AG04450 (cell line): ENCODE measurements at places on chromosomes 6 and 20. TPM values are rescaled to one million over a fixed set of nuclear protein-coding genes. Genes with fewer than 3 reads are reported as not detected.

Gene RFX6
- polyA plus RNA-seq, result not detected in 2 replicates

Gene SPATA25
- 0.43 and 0.50 TPM in 2 replicates for polyA plus RNA-seq

Gene BPIFA1
- not detected in 2 replicates for polyA plus RNA-seq

Gene OXT
- not detected in 2 replicates for polyA plus RNA-seq

Gene SYCP2
- polyA plus RNA-seq, result 0.24 and 0.25 TPM in 2 replicates

Gene COL20A1
- polyA plus RNA-seq, result not detected in 2 replicates

Gene LRFN2
- not detected in 2 replicates for polyA plus RNA-seq

Gene NRN1
- polyA plus RNA-seq, result not detected in 2 replicates

Gene TFAP2D
- polyA plus RNA-seq, result not detected in 2 replicates

Gene SOX18
- polyA plus RNA-seq, result not detected in 2 replicates

Gene ENPP4
- polyA plus RNA-seq, result 0.04 TPM in 1 of 2 replicates, not detected in the other

Gene NANP
- 5.9 and 6.7 TPM in 2 replicates for polyA plus RNA-seq

Gene BEND6
- polyA plus RNA-seq, result 9.2 and 15.4 TPM in 2 replicates

Gene C20orf96
- 12.9 and 13.7 TPM in 2 replicates for polyA plus RNA-seq

Gene SLC26A8
- not detected in 2 replicates for polyA plus RNA-seq

Gene FAM209B
- polyA plus RNA-seq, result 0.35 TPM in 1 of 2 replicates, not detected in the other

Gene LY6G6C
- not detected in 2 replicates for polyA plus RNA-seq

Gene PPDPF
- polyA plus RNA-seq, result 13.5 and 21.7 TPM in 2 replicates

Gene LINC00237
- not detected in 2 replicates for polyA plus RNA-seq

Gene PTK7
- polyA plus RNA-seq, result 146 and 179 TPM in 2 replicates

Gene GINS1
- polyA plus RNA-seq, result 2.8 and 3.7 TPM in 2 replicates

Gene COL12A1
- 1,042 and 1,109 TPM in 2 replicates for polyA plus RNA-seq

Gene MAS1
- polyA plus RNA-seq, result not detected in 2 replicates

Gene PRND
- not detected in 2 replicates for polyA plus RNA-seq

Gene COX4I2
- polyA plus RNA-seq, result not detected in 2 replicates

Gene SLC22A3
- 0.07 TPM in 1 of 2 replicates, not detected in the other for polyA plus RNA-seq

Gene KLHDC3
- polyA plus RNA-seq, result 41.3 and 48.8 TPM in 2 replicates

Gene ADISSP
- 22.6 and 29.2 TPM in 2 replicates for polyA plus RNA-seq

Gene OPN5
- not detected in 2 replicates for polyA plus RNA-seq

Gene ADGRB3
- not detected in 2 replicates for polyA plus RNA-seq
